NCI-H69 (cell line): ENCODE measurements at places on chromosomes 1 and 21.
A peak's percentile ranks its signal among the peaks of the same experiment; 100 is the strongest.

DNA sequence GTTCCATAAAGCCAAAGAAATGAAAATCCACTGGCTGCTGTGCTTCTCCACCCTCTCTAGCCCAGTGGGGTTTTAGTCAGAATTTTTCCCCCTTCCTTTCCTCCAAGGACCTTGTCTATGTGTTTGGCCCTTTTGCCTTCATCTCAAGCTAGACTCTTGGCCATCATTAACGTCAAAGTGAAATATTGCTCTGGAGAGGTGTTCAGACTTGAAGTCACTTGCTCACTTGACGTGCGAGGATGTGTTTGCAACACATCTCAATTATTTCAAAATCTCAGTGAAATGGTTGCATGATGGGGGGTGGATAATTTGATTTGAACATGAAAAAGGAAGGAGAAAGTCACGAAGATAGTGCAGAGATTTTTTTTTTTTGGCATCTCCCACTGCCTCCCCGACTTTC, 13.6 kb downstream of the EVA1C start:
- no peak for DNase-seq

DNA sequence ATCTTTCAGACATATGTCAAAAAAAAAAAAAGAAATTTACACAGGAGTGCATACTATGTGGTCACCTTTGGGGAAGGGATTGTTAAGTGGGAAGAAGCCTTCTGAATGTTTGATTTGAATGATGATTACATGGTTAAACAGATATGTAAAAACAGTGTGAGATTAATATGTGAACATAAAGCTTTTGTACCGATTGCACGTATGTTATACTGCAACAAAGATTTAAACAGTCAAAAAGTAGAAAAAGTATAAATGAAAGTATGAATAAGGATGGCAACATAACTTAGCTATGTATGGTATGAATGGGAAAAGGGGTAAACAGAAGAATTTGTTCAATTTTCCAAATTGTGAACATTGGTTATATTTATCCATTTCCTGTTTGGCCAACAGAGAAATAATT, 10.0 kb upstream of the PLPP3 start:
- DNase-seq = no peak

- peak; percentile 86 for DNase-seq
Observed at GRCh38 chr1:3910857-3911845, 11.1 kb upstream of the C1orf174 start.

DNA sequence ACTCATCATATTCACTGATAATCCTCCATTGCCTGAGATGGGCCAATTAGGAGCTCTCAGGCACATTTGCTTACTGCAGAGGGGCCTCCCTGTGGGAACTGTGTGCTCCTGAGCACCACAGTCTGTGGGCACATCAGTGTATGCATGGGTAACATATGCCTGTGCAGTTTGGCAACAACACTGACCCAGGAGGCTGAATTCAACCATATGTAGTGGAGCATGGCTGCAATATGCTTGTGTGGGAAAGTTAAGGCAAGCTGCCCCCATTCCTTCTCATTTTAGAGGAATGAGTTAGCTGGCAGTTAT, 11.8 kb upstream of the FMOD start:
- no peak for DNase-seq

GRCh38 chr1:56915960-56916359, 49.9 kb downstream of the C8B start:
- no peak for DNase-seq

DNA sequence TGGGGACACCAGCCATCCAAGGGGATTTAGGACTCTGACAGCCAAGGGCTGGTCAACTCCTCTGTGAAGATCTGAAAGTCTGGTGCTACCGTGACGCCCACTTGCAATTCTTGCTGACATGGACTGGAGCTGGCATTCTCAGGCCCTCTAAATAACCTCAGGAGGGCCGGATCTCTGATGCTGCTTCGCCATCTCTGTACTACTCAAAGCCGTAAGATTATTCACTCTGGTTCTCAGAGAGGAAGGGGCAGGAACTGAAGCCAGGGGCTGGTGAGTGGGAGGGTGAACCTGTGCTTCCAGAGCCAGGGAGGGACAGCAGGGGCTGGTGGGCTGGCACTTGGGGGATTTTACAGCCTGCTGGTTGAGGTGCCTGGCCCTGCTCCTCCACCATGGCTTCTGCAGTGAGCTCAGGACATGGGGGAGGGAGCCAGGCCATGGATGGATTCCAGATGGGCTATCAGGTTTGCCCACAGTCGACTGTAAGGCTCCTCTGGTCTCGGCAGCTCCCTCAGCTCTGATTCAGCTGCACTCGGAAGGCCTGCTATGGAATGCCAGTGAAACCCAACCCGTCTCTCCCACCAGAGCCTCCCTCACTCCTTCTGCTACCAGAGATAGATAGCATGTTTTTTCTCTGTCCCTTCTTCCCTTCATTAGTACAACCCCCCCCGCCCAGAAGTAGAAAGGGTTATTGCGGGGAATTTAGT, 84.5 kb downstream of the PLXNA2 start:
- DNase-seq = peak; percentile 34

GRCh38 chr1:201264072-201264471, 19.2 kb upstream of the PKP1 start:
- no peak for DNase-seq

GRCh38 chr1:190273161-190273560, 204.5 kb downstream of the BRINP3 start:
- no peak for DNase-seq

- no peak for DNase-seq
Observed at GRCh38 chr1:117571496-117571895, 34.4 kb upstream of the TENT5C start.

- DNase-seq = no peak
Observed at GRCh38 chr1:230285351-230285750, 140.8 kb downstream of the PGBD5 start.

GRCh38 chr1:230254265-230254664, 171.9 kb downstream of the PGBD5 start:
- no peak for DNase-seq

GRCh38 chr21:44713130-44713529, 1.8 kb upstream of the TSPEAR start:
- no peak for DNase-seq

DNA sequence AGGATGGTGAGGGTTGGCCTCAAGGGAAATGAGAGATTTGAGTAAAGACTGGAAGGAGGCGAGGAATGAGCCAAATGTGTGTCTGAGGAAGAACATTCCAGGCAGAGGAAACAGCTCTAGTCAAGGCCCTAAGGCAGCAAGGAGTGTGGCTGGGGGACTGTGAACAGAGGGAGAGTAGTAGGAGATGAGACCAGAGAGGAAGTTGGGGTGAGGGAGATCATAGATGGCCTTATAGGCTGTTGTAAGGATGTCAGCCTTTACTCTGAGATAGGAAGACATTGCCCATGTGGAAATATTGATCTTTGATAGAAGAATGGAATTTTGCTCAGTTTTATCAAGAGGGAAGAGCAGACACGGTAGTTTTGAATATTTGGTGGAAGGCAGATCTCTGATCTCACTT, 55.2 kb upstream of the ARTN start:
- peak; percentile 69 for DNase-seq
